ENCODE measurements at places on chromosomes 2 and 18.

GRCh38 chr2:86048888-86049287, 56.8 kb downstream of the POLR1A start:
- no peak for DNase-seq

- DNase-seq: peak; percentile 8
Measured at GRCh38 chr18:62844850-62845643, 129.7 kb downstream of the PHLPP1 start.

DNA sequence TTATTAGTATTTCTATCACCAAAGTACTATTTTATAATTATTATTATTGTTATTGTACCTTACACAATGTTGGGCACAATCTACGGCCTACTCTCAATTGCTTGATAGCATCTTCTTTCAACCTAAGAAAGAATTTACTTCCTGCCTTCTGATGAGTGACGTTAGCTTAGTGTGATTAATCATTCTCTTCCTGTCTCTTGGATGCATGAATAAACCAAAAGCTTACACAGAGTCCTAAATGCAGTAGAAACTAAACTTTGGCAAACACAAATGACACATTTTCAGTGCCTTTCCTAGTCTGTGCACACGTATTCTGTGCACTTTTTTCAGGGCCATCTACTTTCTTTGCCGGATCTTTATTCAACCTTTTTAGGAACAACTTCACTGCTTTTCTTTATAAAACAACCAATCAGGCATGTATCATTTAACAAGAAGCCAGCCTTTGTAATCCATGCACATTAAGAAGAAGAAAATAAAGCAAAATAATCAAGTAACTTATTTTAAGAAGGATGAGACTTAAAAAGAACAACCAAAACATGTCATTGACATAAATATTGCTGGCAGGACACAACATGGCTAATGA, 19.1 kb downstream of the TRAK2 start:
- DNase-seq: no peak

DNA sequence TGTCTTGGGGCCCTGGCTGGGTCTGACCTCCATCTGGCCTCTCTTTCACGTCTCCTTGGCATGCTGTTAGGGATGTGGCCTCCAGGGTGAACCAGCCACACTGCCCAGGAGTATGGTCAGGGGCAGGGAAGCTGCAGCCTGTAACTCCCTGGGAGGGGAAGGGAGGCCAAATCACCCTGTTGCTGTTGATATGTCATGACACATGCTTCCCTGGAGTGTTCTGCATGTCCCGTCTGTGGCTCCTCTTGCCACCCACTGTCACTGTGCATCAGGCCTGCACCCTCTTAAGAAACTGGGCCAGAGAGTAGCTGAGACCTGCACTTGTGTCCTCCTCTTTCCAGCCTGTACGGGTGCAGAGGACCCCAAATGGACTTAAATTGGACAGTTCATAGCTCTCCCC, 221.3 kb downstream of the FHOD3 start:
- no peak for DNase-seq

DNA sequence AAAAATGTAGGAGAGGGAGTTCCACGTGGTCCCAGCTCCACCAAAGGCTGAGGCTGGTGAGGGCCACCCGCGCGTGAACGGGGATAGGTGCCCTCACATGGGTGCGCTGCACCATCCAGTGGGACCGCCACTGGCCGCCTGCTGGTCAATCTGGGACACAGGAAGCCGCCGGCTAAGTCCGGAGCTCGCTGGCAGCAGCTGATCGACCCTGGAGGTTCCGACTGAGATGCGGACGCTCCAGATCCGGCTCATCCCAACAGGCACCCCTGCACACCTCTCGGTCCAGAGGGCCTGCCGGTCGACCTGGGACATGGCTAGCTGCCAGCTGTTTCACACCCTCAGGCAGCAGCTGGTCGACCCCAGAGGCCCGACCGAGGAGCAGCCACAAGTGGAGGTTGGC, 116.5 kb upstream of the ANKRD30BL start:
- DNase-seq: no peak

- DNase-seq: no peak
Measured at GRCh38 chr2:233436191-233436581, 81.9 kb downstream of the DGKD start.

DNA sequence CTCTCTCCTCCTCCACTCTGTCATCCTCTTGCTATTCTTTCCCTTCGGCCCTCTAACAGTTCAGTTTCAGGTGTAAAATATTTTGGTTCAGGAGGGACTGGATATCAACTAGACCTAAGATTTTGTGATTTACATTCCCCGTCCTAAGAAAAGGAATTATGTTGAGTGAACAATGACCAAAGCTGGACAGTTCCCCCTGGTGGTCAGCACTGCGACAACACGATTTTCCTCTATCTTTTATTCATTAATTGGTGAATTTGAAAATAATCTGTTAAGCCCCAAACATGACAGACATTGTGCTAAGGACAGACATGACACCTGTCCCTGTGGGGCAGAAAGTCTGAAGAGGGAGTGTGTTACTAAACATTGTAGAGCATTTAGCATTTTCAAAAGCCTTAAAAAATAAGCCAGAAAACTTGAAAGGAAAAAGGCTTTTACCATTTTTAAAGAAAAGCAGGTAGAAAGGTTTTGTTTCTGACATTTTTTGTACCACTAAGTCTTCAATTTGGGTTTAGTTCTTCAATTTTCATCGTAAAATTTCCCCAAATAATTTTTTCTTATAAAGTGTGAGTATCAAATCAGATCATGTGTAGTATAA, 28.4 kb upstream of the GTF2A1L start:
- no peak for DNase-seq

- no peak for DNase-seq
Measured at GRCh38 chr2:174563530-174564282, 33.9 kb downstream of the WIPF1 start.

DNA sequence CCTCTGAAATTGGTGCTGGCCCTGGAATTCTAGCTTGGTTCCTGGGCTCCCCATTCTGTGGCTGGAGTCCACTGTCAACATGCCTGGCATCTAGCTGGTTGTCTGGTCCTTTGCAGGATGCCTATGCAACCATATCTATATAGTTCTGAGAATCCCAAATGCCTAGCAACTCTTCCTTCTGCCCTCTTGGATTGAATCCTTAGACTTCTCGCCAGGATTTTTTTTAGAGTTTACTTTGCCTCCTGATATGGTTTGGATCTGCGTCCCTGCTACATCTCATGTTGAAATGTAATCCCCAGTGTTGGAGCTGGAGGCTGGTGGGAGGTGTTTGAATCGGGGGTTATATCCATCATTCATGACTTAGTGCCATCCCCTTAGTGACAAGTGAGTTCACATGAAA, 65.0 kb upstream of the LYPD1 start:
- DNase-seq: no peak

DNA sequence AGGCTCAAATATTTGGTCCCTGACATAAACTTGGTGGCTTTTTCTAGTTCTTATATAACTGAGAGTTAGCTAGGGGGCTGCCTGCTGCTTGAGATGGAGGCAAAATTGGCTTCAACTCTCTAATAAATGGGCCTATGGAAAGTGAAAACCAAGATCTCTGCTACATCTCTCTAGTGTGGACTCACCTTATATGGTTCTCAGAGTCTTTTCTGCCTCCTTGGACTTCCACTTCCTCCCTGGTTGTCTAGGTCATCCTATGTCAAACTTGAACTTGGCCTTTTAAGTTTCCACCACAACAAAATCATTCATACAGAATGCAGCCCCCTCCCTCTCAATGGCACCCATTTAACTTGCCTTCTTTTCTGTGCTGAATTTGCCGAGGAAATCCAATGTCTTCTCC, 23.9 kb upstream of the ARHGAP25 start:
- DNase-seq: no peak

GRCh38 chr2:152084076-152084475, 14.8 kb downstream of the CACNB4 start:
- DNase-seq: no peak

DNA sequence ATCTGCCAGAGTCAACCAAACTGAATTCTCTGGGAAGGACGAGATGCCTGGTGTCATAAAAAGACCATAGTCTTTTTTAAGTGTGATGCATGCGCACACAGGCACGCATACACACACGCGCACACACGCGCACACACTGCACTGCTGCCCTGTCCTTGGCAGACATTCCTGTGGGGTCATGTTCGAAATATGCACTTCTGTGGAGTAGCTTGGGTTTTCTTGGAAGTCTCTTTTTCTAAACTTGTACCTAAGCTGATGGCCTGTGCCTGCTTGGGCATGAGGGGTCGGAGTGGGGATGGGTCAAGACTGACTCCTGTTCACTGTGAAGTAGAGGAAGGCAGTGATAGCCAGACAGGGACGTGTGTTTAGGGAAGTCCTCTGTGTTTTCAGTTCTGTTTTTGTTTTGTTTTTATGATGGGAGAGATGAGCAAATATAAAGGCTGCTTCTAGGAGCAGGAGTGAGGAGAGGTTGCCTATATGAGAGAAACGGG, 4.0 kb upstream of the RMC1 start:
- DNase-seq: no peak

- DNase-seq: no peak
Measured at GRCh38 chr18:48314690-48315089, 94.5 kb downstream of the ZBTB7C start.

DNA sequence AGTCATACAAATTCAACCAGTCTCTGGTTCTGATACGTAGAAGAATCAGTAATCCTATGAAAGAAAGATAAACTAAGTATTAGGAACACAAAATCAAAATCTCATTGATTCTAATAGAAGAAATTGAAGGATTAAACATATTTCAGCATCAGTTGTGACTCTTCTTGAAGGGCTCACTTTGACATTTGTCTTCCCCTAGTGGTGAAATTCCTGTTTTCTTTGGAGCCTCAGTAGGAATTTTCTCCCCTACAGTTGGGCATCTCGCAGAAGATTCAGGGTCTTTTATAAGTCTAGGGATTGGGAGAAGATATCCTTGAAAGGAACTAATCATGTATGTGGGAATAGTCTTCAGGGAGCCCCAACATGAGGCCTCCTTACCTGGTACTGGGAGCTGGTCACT, 2.8 kb upstream of the CRYGB start:
- no peak for DNase-seq

- DNase-seq: no peak
Measured at GRCh38 chr2:54422072-54422581, 34.0 kb upstream of the SPTBN1 start.

DNA sequence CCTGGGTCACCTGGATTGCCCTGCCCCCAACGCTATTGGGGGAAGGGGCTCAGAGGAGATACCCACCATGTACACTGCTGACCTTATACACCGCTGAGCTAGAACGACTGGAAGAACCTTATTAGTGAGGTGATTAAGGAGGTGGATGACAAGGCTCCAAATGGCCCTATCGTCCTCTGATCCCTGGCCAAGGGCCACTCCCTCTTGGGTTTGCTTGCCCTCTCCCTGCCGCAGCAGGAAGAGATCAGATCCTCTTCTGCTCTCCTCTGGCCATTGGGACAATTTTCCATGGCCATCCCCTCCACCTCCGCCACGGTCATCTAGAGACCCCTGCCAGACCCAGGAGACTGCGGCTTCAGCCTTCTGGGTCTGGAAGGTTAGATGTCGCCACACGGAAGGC, 1.2 kb downstream of the ZNF514 start:
- no peak for DNase-seq

DNA sequence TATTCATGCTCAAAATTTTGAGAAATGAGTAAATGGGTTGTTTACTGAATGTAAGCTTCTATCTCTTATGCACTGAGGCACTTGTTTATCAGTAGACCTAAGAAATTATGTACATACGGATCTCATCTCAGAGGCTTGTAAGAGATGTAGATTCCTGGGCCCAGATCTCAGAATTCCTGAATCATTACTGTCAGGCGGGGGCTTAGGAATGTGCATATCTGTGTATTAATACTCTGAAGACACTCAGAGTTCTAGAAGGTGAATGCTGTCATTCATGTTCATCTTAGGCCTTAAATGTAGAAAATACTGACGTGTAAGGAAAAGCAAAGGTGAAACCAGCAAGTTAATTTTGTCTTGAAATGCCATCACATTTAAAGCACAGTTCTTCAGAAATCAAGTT, 169.6 kb downstream of the FMNL2 start:
- no peak for DNase-seq

DNA sequence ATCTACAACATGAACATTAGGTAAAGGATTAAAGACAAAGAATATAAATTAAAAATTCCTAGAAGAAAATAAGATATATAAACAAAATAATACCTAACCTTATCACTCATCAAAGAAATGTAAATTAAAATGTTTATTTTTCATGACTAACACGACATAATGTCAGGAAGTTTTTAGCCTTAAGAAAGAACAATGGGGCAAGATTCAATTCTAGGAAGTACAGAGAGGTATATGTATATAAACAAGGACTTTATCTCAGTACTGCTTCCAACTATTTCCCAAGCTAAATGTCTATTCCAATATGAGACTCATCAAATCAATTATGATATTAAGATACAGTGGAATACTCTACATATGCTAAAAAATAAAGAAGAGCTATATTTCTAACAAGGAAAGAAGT, 44.1 kb downstream of the TTC21B start:
- DNase-seq: no peak

GRCh38 chr2:150710916-150711315, 223.4 kb upstream of the RND3 start:
- no peak for DNase-seq

DNA sequence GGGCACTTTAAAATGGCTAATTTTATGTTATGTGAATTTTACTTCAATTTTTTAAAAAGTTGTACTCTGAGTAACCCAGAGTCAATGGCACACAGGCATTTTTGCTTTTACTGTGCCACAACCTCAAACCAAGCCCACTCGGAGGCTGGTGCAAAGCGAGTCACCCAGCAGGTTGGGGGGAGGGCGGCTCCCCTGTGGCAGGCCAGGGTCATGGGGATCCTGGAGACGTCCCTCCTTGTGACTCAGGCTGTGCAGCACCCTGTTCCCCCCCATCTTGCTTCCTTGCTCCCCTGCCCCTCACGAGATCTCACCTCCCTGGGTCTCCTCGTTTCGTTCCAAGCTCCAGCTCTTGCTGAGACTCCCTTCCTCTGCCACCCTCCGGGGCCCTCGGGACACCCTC, 58.6 kb downstream of the POMC start:
- DNase-seq: no peak

DNA sequence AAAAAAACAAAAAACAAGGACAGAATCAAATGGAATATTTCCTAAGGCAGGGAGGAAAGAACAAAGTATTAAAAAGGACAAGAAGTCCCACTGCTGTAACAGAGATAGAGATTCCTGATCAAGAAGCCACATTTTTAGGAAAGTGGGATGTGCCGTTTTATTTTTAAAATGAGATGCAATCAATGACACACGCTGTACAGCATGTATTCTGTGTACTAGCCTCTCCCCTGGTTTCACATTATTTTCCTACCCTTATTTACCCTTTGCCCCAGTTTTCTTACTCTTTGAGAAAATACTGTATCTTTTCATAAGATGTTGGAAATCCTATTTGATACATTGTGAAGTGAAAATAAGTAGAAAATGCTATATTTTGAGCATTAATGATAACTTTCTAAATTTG, 45.8 kb downstream of the E2F6 start:
- no peak for DNase-seq

- no peak for DNase-seq
Measured at GRCh38 chr2:207088839-207089238, 76.9 kb downstream of the KLF7 start.

- no peak for DNase-seq
Measured at GRCh38 chr2:5444168-5444567, 248.0 kb upstream of the SOX11 start.

Measured in stimulated activated CD4-positive, alpha-beta T cell treated with anti-CD3 and anti-CD28 coated beads, TNF-alpha, amount 100 ng/mL, for 4 hours (primary cell).